ENCODE measurements at places on chromosomes 6 and 20.

- no peak for DNase-seq
These were observed 14.5 kb upstream of the TMEM170B start for GRCh38 chr6:11522812-11523605.

DNA sequence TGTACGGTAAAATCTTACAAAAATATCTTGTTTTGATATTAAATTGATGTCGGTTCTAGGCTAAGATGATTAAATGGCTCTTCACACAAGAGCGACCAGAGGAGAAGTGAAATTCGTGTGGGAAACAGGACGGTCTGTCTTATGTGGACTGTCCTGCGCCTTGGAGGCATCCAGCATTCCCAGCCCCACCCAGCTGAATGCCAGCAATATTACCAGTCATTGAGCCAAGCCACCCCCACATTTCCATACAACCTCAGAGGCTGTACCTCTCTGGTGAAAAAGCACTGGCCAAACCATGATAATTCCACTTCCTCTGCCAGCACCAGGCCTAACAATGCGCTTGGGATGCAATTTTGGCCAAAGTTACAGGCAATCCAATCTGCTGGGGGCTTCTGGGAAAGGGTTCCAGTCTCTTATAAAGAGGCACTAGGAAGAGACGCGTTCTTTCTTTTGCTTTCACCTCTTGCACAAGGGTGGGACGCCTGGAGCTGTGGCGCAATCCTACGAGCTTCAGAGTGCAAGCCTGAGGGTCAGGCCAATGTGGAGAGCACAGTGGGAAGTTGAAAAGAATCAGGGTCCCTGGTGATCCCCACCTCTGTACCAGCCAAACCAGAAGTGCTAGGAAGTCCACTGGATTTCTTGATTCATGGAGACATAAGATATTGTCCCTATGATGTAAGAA lies 213.1 kb downstream of the PREX1 start:
- no peak for DNase-seq

DNA sequence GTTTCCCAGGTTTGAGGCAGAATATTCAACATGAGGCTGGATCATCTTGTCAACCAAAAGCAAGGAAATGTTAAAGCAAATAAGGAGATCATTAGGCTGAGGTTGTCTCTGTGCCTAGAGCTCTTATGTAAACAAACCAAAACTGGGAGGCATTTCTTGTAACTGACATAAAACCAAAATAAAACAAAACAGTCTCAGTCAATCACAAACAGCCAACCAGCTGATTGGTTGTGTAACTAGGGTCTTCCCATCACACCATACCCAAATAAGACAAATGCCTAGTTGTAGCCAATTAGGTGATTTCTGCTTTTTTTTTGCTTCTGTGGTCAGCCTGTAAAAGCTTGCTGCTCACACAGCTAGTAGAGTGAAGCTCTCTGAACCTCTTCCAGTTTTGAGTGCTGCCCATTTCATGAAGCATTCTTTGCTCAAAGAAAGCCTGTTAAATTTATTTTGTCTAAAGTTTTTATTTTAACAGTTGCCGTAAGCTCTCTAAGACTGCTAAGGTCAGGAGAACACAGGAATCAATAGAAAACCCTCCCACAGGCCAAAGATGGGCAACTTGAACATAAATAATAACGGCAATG lies 8.9 kb upstream of the FITM2 start:
- DNase-seq, result no peak

- peak; percentile 11 for DNase-seq
These were observed 1.7 kb downstream of the ADGRF4 start for GRCh38 chr6:47700053-47700452.

GRCh38 chr6:32622545-32623401 lies 14.4 kb upstream of the HLA-DQA1 start:
- DNase-seq, result peak; percentile 35

- peak; percentile 88 for DNase-seq
These were observed 14.1 kb upstream of the CPNE5 start for GRCh38 chr6:36853325-36853724.

DNA sequence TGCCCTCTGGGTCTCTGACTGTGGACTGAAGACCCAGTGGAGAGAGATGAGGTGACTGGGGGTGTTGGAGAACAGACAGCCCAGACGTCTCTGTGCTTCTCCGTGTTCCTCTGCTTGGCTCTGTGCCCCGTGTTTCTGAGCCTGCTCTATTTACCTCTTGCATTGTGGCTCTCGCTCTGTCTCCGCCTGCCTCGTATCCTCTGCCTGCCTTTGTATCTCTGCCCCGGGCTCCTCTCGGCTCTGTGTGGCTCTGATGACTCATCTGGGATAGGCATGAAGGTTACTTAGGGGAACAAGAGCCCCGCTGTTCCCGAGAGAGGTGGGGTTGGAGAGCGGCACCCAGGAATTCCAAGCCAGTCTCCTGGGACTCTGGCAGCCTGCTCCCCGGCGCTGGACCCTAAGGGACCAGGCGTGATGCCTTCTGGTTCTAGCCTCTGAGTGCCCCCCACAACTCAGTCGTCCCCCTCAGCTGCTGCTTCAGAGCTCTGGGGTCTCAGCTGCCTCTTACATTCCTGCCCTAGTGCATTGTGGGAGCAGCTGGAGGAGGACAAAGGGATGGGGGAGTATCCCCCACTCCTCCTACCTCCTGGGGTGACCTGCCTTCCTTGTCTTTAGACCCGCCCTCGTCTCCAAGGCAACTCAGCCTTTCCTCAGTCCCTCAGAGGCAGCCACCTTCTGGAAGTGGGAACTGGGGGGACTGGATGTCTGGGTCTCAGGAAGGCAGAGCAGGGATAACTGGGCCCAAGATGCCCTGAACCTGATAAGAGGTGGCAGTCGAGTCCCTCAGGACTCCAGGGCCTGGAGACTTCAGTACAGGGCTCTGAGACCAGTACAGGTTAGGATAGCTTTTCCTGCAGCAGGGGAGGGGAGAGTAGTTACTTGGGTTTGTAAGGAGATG lies 1.9 kb downstream of the DDR1 start:
- DNase-seq, result peak; percentile 76

- DNase-seq, result no peak
These were observed 92.9 kb downstream of the FYN start for GRCh38 chr6:111780393-111780792.

DNA sequence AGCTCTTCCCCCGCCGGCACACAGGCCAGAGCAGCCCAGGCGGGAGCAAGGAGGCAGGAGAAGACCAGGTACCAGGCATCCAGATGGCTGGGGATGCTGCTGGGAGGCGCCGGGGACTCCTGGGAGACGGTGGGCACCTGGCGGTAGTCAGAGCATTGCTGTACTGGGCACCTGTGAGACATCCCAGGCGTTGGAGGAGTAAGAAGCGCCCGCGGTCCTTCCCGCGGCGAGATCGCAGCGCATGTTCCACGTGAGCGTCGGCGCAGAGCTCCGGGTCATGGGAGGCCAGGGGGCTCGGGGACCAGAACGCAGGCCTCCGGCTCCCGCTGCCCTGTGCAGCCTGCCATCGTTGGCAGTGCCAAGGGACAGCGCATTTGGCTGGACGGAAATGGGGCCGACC lies 293.7 kb upstream of the CDYL start:
- no peak for DNase-seq

GRCh38 chr6:112234601-112235000 lies 19.8 kb downstream of the LAMA4 start:
- no peak for DNase-seq

DNA sequence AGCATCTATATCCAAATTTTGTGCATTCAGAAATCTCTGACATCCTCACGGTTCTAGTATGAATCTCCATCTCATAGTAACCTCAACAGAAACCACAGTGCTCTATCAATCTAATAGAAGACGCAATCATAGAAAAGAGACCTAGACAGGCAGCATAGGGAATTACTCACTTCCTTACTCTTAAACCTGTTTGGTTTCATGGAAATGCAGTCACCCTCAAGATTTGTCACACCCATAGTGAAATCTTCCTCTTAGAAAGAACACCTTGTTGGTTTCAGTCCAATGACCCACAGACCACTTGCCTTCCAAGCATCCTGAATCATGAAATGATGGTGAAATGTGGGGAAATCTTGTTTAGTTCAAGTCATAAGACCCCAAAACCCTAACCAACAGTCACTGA lies 166.1 kb upstream of the PRDM1 start:
- DNase-seq, result no peak

- DNase-seq, result no peak
These were observed 133.2 kb upstream of the LRFN2 start for GRCh38 chr6:40720375-40720748.

GRCh38 chr20:59042151-59042795 lies at the start of gene PRELID3B:
Gene PRELID3B (minus strand): TSS chr20:59042786. CDS start chr20:59042730, 56 bp downstream.
- peak; percentile 70 for DNase-seq

DNA sequence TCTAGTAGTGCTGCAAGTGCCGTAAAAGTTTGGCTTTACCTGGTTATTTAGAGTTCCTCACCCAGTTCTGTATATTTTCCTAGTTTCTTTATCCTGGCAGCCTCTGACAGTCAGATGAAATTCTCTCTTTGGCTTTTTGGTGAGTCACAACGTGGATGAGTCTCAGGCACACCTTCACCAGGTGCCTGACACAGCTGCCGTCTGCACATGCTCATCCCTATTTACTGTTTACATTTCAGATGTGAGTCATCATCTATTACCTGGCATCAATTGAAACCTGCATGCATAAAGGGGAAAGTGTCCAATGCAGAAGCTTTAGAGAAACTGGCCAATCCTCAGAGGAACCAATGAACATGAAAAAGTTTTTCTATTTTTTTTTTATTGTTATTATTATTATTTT lies 33.3 kb upstream of the ADGRF4 start:
- no peak for DNase-seq

- DNase-seq, result peak; percentile 39
These were observed 53.4 kb upstream of the CD93 start for GRCh38 chr20:23139524-23139923.

DNA sequence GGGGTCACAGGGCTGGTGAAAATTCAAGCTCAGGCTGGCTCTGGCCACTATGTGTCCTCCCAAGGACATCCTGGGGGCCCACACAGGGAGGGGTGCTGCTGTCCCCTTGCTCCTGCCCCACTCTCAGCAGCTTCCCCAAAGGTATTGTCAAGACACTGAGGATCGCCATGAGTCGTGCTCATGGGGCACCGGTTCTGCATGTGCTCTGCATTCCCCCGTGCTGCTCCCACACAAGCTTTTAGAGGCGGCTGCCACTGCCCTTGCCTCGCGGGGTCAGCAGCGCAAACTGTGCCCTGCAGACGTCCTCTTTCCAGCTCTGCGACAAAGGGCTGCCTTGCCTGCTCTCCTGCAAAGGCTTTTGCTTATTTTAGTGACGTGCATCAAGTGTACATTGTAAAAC lies 179.8 kb downstream of the ERMARD start:
- DNase-seq, result no peak

GRCh38 chr20:40930561-40930960 lies 98.1 kb upstream of the TOP1 start:
- no peak for DNase-seq

DNA sequence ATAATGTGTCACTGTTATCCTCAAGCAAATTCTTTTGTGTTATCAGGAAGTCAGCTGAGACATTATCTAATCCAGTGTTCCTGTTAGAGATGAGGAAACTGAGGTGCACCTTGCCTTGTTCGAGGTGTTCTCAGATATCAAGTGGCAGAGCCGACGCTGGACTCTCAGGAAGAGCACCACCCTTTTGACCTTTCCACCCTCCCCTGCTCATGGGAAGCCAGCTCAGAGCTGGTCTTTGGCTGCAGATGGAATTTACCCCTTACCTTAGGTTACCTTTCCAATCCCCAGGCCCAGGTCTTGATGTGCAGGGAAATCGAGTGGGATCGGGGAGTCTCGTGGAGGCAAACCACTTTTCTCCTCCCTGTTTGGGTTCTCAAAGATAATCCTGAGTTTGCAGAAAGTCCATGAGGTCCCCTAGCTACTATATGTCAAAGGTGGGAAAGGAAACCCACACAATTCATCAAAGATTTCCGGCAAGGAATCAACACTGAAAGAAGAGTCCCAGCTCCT lies 62.9 kb upstream of the PIM1 start:
- DNase-seq, result no peak

GRCh38 chr6:106167096-106167814 lies 81.1 kb downstream of the PRDM1 start:
- no peak for DNase-seq

GRCh38 chr6:134402372-134402984 lies 84.6 kb upstream of the SGK1 start:
- DNase-seq, result no peak

Measured in T47D (cell line).